ENCODE measurements at places on chromosomes 16 and 17.

DNA sequence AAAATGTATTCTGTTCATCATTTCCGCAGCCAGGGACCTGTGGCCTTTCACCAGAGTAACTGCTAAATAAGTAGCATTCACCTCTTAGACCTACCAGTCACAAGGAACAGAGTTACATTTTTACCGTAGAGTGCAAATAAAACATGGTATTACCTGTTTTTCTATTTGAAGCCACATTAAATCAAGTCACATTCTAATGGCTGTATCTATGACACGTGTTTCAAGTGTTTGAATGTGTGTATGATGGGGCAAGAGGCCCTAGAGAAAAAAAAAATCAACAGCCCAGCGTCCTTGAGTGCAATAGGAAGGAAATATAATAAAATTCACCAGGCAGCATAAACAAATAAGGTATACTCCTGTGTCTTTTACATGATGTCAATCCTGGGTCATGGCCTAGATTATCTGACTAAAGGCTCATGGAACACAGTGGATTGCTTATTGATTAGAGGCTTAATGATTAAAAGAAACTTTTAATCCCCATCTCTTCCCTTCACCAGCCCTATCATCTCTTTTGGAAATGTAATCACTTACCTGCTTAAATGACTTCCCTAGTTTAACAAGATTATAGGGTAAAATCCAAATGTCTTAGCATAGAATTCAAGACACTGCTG lies 168.7 kb upstream of the CDH5 start:
- DNase-seq: no peak

GRCh38 chr16:70393662-70394061 lies 45.2 kb downstream of the ST3GAL2 start:
- DNase-seq: no peak

DNA sequence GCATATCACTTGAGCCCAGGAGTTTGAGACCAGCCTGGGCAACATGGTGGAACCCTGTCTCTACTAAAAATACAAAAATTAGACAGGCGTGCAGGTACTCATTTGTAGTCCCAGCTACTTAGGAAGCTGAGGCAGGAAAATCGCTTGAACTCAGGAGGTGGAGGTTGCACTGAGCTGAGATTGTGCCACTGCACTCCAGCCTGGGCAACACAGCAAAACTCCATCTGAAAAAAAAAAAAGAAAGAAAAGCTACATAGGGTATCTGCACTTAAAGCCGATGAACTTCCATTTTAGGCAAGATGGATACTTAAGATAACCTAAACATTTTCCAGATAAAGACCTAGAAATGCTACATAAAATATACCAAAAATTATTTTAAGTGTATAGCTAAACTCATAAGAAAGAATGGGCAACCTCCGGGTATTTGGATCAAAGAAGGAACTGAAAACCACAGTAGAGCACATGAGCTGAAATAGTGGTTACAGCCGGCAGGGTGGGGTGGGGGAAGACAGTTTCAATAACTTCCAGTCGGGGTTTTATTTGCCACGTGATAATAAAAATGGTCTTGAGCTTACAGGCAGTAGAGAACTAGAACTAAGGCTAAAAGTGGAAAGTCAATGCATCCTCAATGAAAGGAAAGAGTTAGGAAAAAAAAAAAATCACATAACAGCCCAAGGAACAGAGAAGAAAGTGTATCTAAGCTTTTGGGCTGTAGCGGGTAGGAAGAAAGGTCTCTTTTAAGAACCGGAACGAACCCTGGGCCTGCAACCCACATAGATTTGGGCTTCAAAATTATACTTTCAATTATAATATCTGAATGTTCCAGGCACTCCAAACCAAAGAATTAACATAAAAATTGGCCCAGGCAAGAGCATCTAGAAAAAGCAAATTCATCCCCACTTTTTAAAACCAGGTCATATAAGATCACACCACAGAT lies 53.1 kb downstream of the CFDP1 start:
- peak; percentile 4 for DNase-seq

- DNase-seq: no peak
Observed at GRCh38 chr16:67880584-67880983, 4.1 kb upstream of the NRN1L start.

DNA sequence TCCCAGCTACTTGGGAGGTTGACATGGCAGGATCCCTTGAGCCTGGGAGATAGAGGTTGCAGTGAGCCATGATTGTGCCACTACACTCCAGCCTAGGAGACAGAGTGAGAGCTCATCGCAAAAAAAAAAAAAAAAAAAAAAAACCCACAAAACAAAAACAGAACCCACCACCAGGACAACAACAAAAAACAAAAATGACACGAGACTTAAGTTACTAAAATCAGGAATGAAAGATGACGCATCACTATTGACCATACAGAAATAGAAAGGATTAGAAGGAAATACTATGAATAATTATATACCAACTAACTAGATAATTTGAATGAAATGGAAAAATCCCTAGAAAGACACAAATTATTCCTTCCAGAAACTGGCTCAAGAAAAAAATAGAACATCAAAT lies 432.4 kb upstream of the PMFBP1 start:
- DNase-seq: no peak

GRCh38 chr17:21454441-21454840 lies 78.3 kb downstream of the KCNJ12 start:
- no peak for DNase-seq

DNA sequence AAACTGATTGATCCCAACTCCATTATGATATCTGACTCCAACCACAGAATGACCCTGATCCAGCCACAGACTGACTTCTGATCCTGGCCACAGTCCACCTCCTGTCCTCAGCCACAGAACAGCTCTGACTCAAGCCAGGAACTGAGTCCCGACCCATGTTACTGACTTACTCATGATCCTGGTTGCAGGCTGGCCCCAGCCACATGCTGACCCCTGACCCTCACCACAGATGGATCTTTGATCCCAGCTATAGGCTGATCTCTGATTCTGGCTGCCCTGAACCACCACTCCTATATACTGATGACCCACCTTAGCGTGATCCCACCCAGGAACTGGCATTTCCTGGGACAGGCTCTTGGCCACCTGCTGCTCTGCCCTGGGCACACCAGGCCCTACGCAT lies 32.2 kb upstream of the IL21R start:
- no peak for DNase-seq

GRCh38 chr17:55286681-55287589 lies 22.2 kb downstream of the HLF start:
- DNase-seq: no peak

DNA sequence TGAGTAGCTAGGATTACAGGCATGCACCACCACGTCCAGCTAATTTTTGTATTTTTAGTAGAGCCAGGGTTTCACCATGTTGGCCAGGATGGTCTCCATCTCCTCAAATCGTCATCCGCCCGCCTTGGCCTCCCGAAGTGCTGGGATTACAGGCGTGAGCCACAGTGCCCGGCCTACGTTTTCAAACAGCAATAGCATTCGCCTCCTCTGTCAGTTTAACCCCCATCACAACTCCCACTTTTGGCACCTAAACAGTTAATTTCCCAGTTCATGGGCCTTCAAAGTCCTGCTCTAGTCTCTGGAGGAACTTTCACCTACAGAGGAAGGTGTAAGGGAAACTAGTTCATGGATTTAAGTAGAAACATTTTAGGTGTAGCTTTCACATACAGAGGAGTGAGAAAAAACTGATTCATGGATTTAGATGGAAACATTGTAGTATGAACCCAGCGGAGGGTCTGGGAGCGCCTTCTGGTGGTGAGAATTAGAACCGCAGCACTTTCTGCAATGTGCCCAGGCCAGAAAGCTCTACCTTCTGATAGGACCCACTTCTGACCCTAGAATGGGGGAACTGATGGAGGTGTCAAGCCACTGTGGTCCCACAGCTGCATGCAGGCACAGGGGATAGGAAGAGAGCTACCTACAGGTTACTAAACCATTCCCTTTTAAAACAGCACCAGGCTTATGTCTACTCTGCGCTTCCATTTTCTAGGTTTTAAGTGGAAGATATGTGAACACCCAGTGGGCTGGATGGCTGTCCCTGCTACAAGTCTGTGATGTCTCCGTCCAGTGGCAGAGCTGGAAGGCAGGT lies 12.0 kb upstream of the MEOX1 start:
- DNase-seq: peak; percentile 68

- no peak for DNase-seq
Observed at GRCh38 chr17:78714534-78714933, 67.5 kb downstream of the CYTH1 start.

GRCh38 chr16:66326991-66327513 lies 39.4 kb upstream of the CDH5 start:
- no peak for DNase-seq

DNA sequence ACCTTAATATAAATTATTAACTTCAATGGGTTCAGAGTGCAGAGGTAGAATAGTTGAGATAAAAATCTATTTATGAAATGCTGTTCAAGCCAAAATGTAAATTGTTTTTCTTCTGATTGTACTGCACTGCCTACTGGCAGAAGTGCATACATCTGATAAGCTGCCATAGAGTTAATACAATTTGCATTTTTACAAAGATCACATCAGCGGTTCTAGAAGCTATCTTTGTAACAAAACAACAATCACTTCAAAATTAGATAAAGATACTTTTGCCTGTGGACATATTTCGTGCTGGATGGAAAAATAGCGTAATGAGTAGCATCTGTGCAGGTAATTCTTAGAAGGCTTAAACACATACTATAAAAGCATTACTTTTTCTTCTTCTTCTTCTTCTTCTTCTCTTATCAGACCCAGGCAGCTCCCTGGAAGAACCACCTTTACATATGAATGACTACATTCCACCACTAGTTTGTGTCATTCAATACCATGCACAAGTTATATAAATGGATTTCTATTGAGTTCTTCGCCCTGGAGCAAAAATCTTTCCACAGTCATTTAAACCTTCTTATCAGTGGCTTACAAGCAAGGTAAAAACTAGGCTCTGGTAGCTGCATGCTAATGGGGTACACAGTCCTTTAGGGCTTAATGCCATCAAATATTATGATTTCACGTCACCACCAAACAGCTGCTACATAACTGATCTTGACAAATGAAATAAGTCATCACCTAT lies 47.0 kb downstream of the SYNRG start:
- DNase-seq: no peak

- no peak for DNase-seq
Observed at GRCh38 chr16:7745276-7745675, 412.6 kb downstream of the RBFOX1 start.

DNA sequence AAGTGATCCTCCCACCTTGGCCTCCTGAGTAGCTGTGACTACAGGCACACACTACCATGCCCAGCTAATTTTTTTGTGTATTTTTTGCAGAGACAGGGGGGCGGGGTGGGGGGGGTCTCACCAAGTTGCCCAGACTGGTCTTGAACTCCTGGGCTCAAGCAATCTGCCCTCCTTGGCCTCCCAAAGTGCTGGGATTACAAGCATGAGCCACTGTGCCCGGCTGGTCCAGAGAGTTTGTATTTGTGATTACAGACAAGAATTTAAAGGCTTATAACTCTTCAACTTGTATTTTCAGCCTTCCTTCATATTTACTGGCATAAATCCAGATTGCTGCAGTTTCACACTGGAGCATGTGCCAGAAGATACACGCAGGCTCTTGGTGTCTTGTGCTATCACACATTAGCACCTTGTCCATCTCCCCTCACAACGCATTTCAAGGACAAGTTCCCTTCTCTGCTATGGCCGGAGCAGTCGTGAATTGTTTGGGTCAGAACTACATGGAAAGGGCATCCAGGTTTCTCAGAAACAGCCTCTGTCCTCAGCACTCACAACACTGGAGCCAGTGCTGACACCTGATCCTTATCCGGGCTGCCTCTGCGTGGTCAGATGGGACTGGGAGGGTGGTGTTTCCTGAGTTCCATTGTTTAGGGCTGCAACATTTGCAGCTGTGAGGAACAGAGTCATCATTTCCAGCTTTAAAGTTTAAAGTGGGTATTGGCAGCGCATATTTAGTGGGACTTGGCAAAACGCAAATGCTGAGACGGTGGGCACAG lies 28.1 kb downstream of the WSCD1 start:
- DNase-seq: no peak

GRCh38 chr17:11589716-11590115 lies 8.6 kb upstream of the DNAH9 start:
- no peak for DNase-seq

GRCh38 chr17:32805029-32805976 lies 71.6 kb downstream of the MYO1D start:
- no peak for DNase-seq

DNA sequence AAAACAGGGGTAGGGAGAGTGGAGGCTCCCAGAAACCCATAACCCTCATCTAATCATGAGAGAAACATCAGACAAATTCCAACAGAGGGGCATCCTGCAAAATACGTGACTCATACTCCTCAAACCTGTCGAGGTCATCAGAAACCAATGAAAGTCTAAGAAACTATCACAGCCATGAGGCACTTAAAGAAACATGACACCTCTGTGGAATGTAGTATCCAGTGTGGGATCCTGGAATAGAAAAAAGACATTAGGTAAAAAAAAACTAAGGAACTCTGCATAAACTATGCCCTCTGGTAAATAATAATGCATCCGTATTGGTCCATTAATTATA lies 16.4 kb downstream of the CDH5 start:
- no peak for DNase-seq

DNA sequence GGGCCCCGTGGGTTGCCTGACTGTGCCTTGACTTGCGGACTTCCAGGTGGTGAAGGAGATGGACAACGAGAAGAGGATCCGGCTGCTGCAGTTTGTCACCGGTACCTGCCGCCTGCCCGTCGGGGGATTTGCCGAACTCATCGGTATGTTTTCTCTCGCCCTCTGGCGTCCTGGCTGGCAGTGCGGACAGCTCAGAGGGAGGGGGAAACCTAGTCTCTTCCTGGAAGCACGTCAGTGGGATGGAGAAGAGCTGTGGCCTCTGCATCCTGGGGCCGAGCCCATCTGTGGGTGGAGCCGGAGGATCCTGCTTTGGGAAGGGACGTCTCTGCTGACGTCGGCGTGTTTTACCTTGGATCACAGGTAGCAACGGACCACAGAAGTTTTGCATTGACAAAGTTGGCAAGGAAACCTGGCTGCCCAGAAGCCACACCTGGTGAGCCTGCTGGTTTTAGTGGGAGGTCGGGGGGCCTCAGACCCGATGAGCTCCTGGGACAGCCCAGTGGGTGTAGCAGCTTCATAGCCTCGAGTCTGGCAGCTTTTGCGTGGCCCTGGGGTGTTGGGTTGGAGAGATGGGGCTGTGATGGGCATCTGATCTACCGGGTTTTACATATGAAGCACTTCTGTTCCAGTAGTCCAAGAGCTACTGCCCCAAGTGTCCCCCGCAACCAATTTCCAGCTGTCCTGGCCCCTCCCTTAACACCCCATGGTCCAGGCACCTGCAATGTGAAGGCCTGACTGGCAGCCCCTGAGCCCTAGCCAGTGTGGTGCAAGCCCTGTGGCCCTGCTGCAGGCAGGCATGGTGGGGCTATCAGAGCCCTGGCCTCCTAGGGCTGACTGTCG lies 11.9 kb upstream of the CLEC18A start:
- DNase-seq: no peak

DNA sequence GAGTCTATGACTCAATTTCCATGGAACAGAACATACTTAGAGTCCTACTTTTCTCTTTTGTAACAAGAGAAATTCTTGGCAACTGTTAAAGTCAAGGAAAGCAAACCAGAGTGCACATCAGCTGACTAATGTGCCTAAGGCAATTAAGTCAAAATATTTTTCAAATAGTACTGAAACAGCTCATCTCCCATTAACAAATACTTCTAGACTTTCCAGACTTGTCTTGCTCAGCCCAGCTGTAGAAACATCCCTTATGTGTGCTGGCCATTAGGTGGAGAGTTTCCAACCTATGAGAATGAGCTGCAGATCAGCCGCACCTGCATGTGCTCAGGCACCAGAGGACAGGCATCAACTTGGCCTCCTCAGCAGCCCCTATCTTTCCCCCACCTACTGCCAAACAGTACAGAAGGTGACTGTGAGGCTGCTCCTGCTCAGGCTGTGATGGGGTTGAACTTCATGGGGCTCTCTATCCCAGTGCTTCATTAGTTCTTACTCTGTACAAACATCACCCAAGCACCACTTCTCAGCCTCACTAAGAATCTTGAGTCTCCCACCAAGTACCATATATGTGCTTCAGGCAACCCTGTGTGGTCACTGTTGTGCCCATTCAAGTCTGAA lies 32.2 kb downstream of the TEX2 start:
- DNase-seq: no peak
